ENCODE measurements at places on chromosomes 5 and 9.

DNA sequence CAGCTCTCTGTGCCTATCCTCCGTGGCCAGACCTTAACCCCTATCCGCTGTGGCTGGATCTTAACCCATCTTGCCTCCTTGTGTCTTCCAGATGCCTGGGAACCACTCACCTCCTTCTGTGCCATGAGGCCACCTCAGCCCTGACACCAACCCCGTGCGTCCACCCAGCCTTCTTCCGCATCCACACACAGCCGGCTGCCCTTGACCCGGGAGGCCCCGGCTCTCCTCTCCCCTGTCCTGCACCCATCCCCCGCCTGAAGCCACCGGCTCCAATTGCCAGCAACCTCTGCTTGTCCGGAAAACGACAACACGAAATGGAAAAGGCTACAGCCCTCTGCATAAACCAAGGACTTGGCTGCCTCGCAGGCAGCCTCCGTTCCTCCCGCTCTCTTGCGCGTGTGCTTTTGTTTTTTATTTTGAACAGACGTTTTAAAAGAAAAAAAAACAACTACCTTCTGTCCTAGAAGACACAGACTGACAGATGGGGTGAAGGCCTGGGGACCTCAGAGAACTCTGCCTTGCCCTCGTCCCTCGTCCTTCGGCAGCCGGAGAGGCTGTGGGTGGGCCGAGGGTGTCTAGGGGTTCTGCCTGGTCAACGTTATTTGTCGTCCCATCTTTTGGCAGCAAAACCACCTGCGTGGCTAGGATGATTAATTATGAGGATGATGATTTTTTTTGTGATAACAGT lies 32.5 kb upstream of the HMCN2 start:
- no peak for DNase-seq

DNA sequence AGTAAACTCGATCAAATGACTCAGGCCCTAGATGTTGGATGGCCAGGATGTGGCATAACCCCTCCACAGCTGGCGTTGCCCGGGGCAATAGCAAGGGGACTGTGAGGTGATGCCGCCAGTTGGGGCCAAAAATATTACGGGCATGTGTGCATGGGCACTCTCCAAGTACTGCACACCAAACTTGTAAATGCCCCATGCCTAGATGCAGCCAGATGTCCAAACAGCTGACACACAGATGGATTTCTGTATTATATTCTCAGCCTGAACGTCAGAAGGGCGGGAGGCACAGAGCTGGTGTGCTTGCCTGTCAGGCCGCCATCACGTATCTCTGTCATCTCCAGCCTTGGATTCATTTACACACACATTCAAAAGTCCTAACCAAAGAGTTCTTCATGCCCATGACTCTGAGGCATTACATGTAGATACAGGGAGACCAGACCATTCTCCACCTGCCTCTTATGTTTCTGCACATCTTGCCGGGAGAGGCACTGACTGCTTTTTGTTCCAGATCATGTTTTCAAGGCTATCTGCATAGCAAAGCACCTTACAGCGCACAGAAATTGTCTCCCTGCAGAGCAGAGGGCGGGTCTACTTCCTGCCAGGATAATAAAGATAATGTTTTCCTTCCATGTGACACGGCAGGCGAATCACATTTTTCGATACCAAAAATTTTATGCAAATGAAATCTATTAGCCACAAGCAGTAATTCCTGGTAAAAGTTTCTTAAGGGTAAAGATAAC lies 200.9 kb upstream of the ADAMTS16 start:
- DNase-seq = no peak

DNA sequence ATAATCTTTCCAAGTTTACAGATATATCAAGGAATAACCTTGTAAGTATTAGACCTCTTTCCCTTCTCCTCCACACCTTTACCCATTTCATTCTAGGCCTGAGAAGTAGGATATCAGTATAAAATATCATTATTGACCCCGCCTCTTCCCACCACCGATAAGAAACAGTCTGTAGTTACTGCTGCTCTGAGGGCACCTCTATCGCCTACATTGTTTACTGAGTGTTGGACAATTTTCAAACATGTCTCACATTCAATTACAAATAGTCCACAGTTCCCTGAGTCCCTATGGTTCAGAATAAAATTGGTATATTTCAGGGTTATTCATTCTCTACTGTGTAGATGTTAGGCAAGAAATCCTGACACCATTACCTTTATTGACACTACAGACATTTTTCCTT lies 73.4 kb downstream of the TEK start:
- DNase-seq = no peak

- no peak for DNase-seq
These were observed 79.5 kb downstream of the CFAP77 start for GRCh38 chr9:132489536-132489935.

DNA sequence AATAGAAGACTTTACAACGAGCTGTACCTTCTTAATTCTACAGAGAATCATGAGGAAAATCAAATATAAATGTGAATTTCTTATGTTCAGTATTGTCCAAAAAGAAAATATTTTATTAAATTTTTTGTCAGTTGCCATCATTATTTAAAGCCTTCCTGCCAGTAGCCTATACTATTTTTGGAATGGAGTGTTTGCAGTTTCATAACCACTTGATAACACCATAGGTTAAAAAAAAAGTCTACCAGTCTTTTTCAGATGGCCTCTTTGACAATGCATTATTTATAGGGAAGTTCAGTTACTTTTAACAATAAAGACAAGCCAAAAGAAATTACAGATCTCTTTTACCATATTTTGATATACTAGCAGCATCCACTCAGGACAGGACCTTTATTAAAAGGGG lies 80.3 kb upstream of the CCDC152 start:
- DNase-seq = no peak

DNA sequence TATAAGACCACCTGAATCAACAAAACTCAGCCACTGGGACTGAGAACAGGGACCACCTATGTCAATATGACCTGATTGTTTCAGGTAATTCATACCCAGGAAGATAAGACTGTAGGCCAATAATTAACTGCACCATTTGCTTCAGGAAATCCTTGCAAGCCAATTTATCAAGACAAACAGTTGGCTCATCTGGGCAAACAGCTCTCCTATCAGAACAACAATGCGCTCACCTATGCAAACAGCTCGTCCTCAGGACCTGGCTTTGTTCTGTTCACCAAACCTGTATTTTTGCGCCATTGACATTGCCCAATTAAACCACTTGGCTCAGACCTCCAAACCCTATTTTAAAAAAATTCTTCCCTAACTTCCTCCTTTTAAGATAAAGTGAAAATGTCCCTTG lies 92.3 kb upstream of the MARCHF11 start:
- DNase-seq = no peak

DNA sequence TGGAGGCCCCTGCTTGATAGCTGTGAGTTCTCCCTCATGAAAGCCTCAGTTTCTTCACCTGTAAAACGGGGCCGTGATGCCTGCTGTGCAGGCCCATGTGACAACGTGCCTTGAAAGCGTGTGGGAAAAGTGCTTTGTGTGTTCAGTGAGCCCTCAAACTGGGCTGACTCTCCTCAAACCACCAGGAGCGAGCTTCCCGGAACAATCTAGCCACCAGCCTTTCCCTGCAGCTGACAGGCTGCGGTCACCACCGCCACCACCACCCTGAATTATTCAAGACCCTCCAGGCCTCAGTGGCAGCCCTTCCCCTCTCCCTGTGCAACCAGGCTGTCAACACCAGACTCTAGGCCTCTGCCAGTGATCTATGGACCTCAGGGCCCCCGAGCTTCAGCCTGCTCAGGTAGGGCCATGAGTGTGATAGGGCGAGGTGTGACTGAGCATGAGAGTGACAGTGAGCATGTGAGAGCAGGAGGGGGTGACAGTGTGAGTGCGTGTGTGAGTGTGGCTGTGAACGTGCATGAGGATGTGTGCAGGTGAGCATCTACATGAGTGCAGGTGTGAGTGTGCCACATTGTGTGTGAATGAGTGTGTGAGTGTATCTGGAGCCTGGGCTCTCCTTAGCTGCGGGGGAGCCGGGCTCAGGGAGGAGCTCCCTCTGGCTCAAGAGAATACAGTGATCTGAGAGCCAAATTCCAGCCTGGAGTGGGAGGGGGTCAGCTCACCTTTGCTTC lies 53.3 kb upstream of the PSD2 start:
- DNase-seq = no peak

- DNase-seq = peak; percentile 67
These were observed at the start of gene MSX2 for GRCh38 chr5:174724484-174725260. Gene MSX2, plus strand, starts transcription at chr5:174724582. Its CDS starts 78 bp downstream, at chr5:174724660.

DNA sequence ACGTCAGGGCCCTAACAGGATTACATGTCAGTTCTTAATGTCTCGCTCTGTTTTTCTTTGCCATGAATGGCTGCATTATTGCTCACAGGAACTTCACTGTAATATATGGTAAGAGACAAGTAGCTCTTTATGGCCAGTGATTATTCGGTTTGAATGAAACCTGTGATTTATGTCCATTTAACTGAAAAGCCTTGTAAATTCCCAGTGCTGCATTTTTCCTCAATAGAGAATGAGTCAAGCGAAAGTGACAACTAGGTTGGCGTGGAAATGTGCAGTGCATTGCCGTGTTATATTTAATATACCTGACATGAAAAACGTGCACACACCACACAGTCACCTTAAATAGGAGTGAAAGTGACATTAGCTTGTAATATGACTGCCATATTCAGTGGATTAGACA lies 163.1 kb downstream of the PBX3 start:
- no peak for DNase-seq

DNA sequence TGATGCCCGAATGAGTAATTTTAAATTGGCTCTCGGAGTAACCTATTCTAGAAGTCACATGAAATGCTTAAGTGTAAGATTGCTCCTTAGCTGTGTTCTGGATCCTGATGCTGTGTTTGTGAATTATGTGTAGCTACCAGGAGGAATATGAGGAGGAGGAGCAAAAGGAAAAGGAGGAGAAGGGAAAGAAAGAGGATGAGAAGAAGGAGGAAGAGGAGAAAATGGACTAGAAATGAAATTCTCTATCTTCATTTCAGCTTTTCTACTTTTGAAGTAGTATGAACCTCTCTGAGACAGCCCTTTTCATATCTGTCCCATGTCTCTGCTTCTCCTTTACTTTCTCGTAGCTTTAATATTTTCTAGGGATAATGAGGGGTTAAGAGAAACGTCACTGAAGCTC lies 119.4 kb upstream of the ACTBL2 start:
- no peak for DNase-seq

DNA sequence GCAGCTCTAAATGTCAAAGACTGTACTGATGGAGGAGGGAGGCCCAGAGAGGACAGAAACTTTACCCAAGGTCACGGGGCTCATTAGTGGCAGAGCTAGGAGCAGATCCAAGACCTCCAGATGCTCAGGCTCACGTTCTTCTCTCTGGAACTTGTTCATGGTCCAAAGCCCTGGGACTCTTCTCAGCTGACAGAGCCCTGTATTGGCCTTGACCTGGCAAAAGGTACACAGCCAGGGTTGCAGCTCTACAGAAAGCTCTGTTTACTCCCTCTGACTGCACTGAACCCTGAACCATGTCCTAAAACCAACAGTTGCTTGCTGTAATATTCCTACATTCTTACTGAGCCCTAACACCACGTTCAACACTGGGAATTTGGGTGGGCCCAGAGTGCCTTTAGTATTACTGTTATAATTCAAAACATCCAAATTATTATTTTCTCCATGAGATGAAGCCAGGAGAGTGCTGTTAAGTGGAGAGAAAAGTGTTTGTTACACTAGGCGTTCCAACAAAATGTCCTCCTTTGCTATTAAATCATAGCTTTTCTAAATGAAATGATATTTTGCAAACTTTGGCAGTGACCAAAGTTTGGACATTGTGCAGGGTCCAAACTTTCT lies 602.4 kb upstream of the CLINT1 start:
- no peak for DNase-seq

GRCh38 chr9:126893079-126893478 lies 21.5 kb upstream of the RALGPS1 start:
- DNase-seq = no peak

- DNase-seq = no peak
These were observed 136.8 kb downstream of the APBA1 start for GRCh38 chr9:69535286-69535832.

GRCh38 chr9:112104901-112105300 lies 70.2 kb downstream of the SUSD1 start:
- no peak for DNase-seq

- no peak for DNase-seq
These were observed 4.5 kb downstream of the GSN start for GRCh38 chr9:121272401-121272948.

DNA sequence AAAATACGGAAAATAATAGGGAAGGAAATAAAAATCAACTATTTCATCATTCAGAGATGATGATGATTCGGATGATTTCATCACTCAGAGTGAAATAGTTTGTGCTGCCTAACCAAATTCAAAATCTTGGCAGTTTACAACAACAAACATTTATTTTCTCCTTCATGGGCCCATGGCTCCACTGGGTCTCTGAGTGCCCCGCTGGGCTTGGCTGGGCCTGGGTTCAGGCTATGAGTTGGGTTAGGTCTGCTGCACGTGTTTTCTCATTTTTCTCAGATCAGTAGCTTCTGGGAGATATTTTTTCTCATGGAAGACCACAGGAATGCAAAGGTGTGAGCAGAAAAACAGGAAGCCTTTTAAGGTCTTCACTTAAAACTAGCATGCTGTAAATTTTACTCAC lies 24.0 kb upstream of the F2RL1 start:
- no peak for DNase-seq

- no peak for DNase-seq
These were observed 47.1 kb upstream of the PSD2 start for GRCh38 chr5:139748505-139748826.

DNA sequence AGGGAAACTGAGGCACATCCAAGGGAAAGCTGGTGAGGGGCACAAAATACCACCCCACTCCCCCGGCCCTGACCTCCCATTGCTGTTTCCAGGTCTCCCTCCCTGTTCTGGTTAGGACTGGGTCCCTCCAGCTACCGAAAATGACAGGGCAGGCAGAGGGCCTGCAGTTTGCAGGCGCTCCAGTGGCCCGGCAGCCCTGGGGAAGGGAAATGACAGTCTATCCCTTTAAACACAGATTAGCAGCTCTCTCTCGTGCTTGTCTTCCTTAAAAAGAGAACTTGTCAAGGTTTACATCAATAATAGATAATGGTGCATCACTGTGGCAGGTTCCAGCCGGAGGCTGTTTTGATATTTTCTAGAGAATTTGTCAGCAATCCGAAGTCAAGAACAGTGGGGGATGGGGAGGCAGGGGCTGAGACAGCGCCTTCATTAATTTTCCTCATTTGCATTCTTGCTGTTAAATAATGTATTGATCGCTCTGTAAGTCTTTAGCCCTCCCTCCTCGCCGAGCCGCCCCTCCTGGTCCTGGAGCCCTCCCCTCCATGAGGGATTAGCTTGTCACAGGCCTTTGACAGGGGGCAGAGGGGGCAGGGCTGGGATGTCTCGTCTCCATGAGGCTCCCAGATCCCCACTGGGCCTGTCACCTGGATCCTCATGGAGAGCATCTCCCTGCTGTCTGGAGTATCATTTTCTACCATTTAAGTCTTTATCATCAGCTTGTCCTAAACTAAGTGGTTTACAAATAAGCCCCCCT lies 45.0 kb upstream of the RAPGEF1 start:
- DNase-seq = no peak

GRCh38 chr5:179318221-179318955 lies 26.9 kb downstream of the ADAMTS2 start:
- DNase-seq = no peak

GRCh38 chr9:35814106-35814840 lies 569 bp downstream of the HINT2 start:
- DNase-seq = no peak

- DNase-seq = no peak
These were observed 632.5 kb downstream of the ISL1 start for GRCh38 chr5:52015760-52016159.

Measured in T-helper 2 cell (primary cell).